Globus pallidus (tissue), 1 donor: ENCODE measurements at places on chromosomes 12 and 14.
A peak's percentile ranks its signal among the peaks of the same experiment; 100 is the strongest.

DNA sequence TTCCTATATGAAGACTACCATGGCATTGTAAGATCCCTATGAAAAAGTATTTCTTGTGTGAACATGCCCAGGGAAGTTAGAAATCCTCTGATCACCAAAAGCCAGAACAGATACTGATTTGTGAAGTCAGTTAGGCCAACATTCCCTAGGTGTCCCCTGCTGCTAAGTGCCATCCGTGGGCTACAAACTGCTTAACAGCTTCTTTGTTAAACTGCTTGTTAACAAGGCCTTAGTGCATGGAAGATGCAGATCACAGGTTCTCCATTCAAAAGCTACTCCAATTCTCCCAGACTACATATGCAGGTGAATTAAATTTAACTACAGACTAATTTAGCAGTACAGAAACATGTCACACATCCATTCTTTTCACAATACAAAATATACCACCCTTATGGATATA is 108.2 kb downstream of the PRICKLE1 start:
- no peak for DNase-seq

GRCh38 chr12:55724226-55724939 is 4.2 kb downstream of the RDH5 start:
- peak; percentile 77 for DNase-seq

GRCh38 chr14:98984719-98985041 is 287.3 kb downstream of the BCL11B start:
- DNase-seq: no peak

DNA sequence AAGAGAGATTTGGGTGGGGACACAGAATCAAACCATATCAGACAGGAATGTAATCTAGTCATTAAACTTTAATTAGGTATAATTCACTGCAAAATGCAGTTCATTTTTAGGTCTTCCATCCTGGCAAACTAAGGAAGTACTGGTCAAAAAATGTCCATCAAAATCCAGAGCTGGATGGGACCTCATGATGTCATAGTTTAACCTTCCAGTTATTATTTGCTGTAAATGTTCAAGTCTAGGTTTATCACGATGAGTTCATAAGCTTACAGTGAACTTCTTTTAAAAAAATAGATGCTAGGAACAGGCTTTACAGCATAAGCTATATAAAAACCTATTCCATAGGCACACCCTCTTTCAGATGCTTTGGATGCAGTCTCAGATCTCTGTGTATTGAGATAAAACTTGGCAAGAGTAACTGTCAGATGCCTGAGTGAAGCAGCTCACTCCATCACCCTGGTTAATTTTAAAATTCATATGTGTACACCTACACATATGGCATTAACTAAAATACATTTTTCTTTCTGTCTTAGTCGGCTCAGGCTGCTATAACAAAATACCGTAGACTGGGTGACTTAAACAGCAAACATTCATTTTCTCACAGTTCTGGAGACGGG is 7.9 kb downstream of the SSPN start:
- DNase-seq: no peak

GRCh38 chr12:52354200-52354599 is 13.1 kb downstream of the KRT85 start:
- DNase-seq: no peak

DNA sequence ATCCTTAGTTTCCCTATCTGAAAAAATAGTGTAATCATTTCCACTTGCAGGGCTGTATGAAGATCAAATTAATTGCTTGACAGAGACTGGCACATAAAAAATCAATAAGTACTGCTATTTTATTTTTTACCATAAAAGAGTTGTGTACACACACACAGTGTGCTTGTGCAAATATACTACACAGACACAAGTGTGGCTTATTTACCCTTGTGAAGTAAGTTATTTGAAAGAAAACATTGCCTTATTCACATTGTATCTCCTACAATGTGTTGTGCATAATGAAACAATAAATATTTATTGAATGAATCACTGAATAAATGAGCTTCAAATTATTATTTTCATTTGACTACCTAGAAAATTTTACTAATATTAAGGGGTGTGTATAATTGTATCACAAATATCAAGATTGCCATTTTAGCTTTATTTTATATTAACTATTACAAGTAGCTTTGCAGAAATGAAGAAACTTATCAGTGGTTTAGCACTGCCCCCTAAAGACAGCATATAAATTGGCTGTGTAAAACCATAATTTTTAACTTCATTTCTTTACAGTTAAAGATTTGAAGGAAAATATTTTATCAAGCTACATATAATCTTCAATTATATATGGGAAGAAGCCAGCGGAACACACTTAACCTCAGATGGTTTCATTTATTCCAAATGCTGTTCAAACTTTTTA is 11.3 kb downstream of the GARIN6 start:
- DNase-seq: no peak

DNA sequence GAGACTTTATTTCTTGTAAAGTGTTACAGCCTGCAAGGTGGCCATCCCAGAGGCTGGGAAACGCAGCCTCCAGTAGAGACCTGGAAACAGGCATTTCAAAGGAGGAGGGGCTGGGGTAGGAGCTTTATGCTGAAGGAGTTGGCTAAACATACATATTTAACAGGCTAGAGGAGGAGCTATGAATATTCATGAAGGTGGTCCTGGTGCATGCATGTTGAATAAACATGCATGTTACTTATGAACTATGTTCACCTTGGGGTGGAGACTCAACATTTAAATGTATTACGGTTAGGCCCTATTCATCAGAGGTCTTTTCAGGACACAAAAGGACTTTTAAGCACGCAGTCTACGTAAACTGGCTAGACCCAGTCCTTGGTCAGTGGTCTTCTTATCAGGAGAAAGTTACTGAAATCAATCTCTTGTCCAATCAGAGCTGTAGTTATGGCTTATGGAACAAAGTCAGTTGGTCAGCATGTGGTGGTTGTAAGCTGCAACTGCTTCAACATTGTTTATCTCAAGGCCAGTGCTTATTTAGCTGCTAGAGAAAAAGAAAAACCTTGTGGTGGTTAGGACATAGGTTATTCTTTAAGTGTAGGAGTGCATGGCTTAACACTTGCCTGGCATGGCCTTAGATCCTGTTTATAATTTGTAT is 11.4 kb upstream of the ARF6 start:
- DNase-seq: no peak

DNA sequence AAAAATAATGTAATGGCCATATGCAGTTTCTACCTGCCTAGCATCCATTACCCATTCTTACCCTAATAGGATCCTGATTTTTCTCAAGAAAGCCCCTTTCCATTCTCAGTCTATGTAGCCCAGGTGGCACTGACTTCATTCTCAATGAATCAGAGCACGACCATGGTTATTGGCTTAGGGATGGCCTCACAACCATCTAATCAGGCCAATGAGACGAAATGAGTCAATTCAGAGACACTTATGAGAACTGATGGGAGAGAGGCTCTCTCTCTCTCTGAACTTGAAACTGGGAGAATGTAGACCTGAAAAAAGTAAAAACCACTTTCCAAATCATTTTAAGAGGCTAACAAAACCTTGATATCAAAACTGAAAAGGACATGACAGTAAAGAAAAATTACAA is 45.3 kb upstream of the OXA1L start:
- no peak for DNase-seq

DNA sequence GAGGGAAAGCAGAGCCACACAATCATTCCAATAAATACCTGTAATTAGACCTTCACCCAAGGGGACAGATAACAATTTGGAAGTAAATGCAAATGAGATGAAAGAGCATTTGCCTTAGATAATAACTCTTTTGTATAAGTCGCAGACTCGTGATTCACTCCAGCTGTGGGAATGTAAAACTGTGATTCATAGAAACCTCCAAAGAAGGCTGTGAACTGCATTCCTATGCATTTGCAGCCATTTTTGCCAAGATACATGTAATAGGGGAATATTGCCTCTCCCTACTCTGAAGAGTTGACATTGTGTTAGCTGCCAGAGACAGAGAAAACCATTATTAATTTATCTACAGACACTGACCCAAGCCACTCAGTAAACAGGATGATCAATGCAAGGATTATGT is 181.9 kb upstream of the ARHGAP5 start:
- DNase-seq: no peak

GRCh38 chr14:68775614-68776126 is 17.2 kb downstream of the ZFP36L1 start:
- DNase-seq: no peak
